Fibroblast of skin of scalp (primary cell): ENCODE measurements at places on chromosomes 7 and 10.

DNA sequence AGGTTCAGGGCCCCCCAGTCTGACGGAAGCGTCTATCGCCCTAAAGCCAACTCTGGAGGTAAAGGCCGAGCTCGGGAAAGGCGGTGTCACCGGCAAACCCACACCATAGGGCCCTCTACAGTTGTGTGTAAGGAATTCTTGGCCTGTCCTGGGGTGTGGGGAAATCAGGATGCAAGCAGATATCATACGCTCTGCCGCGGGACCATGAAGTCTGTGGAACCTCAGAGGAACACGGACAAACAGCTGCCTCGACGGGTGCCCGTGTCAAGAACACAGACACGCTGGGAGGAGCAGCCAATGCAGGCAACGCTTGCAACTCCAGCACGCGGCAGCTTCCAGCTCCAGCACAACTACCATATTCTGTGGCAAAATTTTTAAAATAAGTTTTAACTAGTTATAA lies 157.9 kb downstream of the DIP2C start:
- DNase-seq = no peak

DNA sequence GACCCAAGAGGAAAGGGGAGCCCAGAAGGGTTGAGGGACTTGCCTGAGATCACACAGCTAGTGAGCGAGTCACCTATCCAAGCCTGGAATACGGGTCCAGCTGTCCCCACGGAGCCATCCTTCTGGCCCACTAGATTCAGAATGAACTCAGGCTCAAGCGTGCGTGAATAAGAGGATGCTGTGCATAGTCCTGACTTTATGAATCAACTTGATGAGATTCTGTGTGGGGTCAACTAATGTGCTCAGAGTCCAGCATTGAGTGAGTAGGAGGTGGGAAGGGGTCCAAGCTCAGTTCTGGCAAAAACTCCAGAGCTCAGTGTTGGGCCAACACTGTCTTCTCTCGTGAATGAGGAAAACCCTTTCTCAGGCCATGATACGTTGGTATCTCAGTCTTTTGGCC lies 41.4 kb downstream of the CAMK1D start:
- DNase-seq = no peak

DNA sequence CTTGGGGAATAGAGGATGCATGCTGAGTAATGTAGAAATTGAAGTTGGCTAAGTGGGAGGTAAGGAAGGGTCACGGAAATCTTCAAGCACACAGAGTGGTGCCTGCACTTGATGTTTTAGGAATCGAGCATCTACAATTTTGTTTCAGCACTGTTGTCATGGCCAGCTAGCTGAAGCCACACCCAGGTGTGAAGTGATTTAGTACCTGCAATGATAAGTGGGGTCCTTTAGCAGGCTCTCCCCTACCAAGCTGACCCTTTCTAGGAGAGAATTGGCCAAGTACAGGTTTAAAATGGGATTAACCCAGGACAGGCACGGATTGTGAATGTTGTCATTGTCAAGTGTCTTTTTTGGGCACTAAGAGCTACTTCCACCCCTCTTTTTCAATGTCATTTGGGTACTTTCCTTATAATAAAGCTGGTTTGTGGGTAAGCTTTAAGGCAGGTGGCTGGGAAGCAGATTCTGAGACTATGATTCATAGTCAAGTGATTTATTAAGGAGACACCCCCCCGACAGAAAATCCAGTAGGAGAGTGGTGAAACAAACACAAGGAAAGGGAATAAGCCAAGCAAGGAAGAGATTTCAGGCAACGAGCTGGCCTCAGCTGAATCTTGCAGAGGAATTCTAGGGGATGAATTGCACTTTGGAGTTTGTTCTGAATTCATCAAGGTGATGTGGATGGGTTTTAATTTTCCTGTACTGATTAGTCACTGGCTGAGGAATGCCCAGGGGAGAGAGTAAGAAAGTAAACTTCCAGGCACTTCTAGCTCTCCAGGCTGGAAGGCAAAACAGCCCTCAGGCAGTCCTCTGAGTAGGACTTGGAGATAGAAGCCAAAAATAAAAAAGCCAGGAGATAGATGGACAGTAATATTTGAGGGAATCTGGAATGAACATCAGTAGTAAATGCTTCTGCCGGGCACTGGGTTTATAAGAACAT lies 1128.4 kb downstream of the SORCS3 start:
- DNase-seq = no peak

DNA sequence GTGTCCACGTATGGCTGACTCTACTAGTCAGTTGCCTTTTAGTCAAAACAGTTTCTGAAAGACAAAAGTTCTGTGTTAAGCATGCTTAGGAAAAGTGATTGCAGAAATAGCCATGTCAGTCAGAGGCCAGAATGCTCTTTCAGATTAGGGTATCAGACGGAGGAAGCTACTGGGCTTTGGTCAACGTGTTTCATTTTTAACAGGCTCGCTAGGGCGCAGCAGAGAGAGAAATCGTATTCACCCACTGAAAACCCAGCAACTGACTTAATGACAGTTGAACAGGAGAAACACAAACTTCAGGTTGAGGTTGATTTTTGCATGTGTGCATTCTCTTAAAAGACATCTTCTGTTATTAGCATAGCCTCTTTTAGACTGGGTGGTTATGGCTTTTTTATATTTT lies 322.6 kb upstream of the KIAA1217 start:
- DNase-seq = no peak

GRCh38 chr10:50367732-50368131 lies 116.4 kb upstream of the ASAH2 start:
- DNase-seq = peak; percentile 32

DNA sequence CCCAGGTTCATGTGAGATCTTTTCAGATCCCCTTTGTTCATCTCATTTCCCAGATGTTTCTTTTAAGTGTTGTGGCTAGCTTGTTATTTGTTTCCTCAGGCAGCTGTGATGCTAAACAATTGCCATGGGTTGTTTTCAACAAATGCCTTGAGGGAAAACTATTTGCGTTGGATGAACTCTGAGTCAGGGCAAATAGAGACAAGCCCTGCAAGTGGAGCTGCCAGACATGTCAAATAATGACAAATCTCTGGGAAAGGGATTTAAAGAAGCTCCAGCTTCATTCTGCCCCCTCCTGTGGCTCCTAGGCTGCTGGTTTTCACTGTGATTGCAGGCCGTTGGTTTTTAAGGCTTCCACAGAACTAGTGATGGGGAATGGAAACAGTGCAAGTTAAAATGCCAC lies 272.4 kb upstream of the SP8 start:
- no peak for DNase-seq

DNA sequence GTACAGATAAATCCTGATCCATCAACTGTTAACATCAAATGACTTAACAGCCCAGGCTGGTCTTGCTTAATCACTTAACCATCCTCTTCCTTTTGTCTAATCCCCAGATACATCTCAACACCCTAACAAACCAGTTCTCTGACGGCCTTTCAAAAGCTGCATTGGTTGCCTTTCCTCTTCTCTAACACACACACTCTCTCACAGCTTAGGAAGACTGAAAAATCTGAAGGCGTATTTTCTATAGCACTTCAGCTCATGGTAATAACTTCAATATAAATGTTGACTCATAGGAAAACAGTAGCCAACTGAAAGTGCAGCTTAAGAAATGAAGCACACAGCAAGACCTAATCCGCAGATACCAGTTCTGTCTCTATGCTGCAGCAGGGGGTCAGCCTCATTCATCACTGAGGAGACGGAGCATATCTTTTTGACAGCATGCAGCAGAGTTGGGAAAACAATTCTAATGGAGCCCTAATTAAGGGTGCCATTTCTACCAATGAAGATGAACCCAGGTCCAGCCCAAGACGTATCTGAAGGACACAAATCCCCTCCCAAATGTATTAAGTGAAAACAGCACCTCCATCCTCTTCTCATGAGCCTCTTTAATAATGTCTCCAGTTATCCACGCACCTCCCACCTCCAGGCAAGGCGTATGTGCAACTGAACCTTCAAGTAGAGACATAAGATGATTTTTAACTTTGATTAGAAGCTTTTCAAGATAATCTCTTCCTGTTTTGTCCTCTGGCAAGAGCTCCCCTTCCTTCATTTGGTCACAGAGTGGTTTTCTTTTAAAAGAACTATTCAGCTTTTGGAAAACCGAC lies 211.7 kb upstream of the NFE2L3 start:
- DNase-seq = peak; percentile 18

DNA sequence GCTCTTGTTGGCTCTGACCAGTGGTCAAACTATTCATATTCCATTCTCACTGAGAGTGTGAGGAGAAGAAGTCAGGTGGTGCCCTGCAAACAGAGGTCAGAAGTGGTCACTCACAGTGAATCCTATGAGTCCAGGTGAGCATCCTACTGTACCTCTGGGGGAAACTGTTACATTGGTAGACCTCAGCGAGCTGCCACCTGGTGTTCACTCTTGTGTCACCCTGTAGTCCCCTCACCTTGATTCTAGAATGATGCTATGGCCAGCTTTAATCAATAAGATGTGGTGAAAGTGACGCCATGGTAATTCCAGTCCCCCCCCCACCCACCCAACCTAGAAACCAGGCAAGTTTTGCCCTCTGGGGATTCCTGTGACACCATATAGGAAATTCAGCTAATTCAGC lies 1.2 kb upstream of the AMPH start:
- no peak for DNase-seq

DNA sequence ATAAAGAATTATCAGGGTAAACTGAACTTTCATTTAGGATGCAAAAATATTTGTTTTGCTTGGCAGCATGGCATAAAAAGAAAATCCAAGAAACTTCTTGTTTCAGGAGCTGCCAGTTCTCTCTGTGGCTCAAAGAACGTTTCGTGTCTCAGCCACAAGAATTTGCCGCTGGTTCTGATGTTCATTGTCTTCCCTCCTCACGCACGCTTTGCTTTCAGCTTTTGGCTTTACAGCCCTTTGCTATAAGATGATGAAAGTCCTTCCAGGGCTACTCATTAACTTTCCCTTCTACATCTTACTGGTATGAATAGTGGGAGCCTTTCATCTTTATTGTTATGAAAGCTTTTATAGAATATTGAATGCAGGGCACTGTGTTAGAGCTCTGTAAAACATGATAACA lies 124.7 kb downstream of the BICC1 start:
- DNase-seq = peak; percentile 86

DNA sequence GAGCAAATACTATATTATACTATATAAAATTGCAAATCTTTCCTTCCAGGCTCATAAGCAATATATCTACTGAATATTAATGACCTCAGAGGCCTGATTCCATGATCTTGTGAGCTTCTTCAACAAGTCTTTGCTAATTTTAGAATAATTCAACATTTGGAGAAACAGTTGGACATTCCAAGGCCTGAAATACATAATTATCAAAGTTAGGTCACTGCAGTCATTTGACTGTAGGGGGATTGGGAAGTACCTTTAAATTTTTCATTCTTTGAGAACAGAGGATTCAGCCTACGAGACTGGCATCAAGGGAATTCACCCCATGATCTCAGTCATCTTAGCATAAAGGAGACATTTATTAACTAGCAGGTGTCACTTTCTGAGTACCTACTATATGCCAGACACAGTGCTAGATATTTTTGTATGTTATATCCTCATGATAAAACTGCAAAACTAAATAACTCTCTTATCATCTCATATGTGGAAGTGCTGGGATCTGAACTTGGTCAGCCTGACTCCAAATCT lies 85.4 kb downstream of the DOCK4 start:
- no peak for DNase-seq

DNA sequence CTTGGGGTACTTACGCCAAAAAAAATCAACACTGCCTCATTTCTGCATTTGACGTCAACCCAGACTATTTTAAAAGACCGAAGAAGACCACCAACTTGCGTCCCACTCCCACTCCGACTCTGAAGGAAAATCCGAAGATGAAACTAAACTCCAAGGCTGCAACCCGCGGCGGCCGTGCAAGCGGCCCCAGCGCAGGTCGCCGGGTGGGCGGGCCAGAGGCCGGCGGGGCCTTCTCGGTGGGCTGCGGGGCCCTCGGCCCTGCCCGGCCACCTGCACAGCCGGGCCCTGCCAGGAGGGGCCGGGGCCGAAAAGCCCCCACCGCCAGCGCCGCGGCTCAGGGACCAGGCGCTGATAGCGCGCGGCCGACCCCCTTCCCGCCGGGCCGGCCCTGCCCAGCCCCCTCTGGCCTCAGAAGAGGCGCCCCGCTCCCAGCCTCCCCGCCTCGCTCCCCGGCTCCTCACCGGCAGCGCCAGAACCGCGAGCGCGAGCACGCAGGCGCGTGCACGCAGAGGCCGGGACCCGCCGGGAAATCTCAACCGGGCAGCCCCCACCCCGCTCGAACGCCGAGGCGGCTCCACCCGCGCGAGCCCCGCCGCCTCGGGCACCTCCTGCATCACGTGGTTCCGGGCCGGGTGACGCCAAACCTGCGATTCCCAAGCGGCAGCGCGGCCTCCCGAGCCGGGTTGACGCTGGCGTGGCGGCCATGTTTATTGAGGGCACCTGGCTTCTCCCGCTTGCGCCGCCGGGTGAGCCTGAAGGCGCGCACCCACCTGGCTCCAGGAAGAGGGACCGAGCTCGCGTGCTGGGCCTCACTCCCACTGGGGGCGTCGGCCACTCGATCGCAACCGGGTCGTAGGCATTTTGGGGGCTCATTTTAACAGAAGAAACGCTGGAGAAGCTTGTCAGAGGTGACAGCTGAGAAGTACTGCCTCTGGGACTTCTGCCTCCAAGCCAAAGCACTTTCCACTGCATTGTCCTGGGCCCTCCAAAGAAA lies at the start of gene C7orf25:
TSS of gene C7orf25 (minus strand) at position 617 of the 994 bp plus-strand sequence. CDS start 1,170 bp downstream, outside the sequence.
- DNase-seq = peak; percentile 95

DNA sequence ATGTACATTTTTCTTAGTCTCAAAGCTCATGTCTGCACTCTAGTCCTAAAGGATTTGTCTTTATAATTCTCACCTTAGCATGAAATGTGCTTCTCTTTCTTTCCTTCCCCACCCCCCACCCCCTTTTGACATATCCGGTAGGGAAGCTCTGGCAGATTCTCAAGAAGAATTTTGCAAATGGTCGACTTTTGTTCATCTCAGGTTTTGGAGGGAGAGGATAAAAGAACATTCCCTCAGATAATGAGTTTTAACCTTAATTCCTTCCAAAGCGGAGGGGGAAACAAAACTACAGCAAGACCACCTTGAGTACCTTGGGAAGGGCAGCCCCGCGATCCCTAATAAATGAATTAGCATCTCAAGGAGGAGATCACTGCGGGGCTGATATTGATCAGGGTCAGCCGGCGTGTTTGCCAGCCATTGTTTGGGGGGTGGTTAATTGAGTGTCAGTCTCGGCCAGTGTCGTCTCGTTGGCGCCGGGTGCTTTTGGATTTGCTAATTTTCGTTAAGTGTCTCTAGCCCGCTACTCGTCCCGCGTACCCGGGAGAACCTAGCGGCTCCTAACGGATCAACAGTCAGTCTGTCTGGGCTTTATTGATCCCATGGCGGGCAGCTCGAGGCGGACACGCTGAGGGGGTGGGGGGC lies 874 bp upstream of the BAMBI start:
- DNase-seq = no peak

- peak; percentile 9 for DNase-seq
Observed at GRCh38 chr10:98097616-98098015, 36.8 kb upstream of the R3HCC1L start.

- DNase-seq = no peak
Observed at GRCh38 chr7:100865372-100865911, 1.7 kb upstream of the TRIP6 start.

DNA sequence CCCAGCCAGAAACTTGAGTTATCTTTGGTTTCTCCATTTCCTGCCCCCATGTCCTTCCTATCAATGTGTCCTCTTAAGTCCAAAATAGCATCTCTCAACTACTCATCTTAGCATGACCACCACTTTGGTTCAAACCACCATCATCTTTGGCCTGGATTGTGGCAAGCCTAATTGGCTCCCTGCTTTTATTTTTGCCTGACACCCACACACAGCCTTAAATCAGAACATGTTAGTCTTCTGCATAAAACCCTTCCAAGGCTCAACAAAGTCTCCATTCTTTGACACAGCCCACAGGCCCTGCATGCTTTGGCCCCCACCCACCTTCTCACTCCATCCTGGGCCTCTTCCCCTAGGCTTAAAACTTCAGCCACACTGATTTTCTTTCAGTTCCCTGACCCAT lies 2.0 kb upstream of the TSPAN14 start:
- no peak for DNase-seq
